ENCODE measurements at places on chromosomes 5 and 9. TPM values are rescaled to one million over a fixed set of nuclear protein-coding genes. Genes with fewer than 3 reads are reported as not detected.

MELK gene
- total RNA-seq = 11.0 TPM

- H3K4me1 ChIP-seq = peaks cover 2% of the 10 kb centered on the region
- no peak overlapping the region for H3K27ac ChIP-seq
- DNase-seq = no peak
- no peak overlapping the region for H3K4me3 ChIP-seq
Observed at GRCh38 chr9:126646162-126646561, 32.4 kb downstream of the LMX1B start.

DNA sequence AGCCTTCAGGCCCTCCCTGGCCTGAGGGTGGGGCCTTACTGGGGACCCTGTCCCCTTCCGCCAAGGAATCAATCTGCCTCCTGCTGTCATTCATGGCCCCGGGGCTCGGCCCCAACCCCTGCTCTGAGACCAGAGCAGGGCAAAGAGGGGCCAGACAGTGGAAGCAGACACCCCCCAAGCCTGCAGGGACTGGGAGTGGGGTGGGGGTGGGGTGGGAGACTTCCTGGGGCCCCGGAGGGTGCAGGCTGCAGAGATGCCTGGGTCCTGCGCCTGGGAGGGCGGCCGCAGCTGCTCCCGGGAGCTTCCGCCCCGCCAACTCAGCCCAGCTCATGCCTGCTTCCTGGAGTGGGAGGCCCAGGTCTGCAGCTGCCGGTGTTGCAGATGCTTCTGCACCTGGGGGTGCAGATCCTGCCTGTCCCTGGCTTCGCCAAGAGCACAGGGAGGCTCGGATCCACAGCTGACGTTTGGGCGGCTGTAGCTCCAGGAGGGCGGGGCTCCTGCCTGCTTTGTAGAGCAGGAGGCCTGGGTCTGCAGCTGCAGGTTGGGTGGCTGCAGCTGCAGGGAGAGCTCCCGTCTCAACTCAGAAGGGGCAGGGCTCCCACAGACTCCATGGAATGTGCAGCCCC lies 6.2 kb downstream of the KIF4B start:
- H3K27me3 ChIP-seq = peaks cover 3% of the 10 kb centered on the region
- DNase-seq = no peak
- H3K36me3 ChIP-seq = no peaks in the 10 kb centered on the region
- H3K4me1 ChIP-seq = no peaks in the 10 kb centered on the region
- no peak overlapping the region for H3K4me3 ChIP-seq

NREP gene
- 888 TPM for total RNA-seq

GRCh38 chr9:35617548-35617947 lies 665 bp downstream of the CD72 start:
- H3K27me3 ChIP-seq = peaks cover 48% of the 10 kb centered on the region
- no peak for DNase-seq
- peaks cover 6% of the 10 kb centered on the region for H3K4me1 ChIP-seq
- H3K4me3 ChIP-seq = peak overlapping the region; percentile 40

- H3K4me1 ChIP-seq = peaks cover 10% of the 10 kb centered on the region
- DNase-seq = no peak
- no peak overlapping the region for H3K4me3 ChIP-seq
Observed at GRCh38 chr5:34923694-34924461, 5.5 kb upstream of the DNAJC21 start.

GRCh38 chr9:92807031-92807756 lies 42.6 kb upstream of the BICD2 start:
- H3K27me3 ChIP-seq = peaks cover 50% of the 10 kb centered on the region
- no peaks in the 10 kb centered on the region for H3K36me3 ChIP-seq
- H3K4me3 ChIP-seq = no peak overlapping the region
- no peak overlapping the region for H3K27ac ChIP-seq

DNA sequence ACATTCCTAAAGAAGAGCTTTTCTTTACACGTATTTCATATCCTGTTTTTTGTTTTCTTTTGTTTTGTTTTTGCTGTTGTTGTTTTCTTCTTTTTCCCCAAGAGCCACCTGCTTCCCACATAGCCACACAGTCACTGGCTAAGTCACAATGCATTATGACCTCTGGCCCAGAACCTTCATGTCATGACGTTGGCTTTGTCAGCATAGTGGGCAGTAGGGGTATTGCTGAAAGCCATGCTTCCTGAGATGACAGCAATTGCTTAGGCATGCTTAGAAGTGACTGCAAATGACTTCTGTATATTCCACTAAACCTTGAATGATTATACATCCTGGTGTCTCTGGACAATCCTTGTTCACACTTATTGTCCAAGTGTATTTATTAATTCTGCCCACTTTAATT lies 375.8 kb downstream of the TAF11L14 start:
- no peak for DNase-seq
- H3K4me1 ChIP-seq = no peaks in the 10 kb centered on the region
- H3K4me3 ChIP-seq = no peak overlapping the region
- no peaks in the 10 kb centered on the region for H3K36me3 ChIP-seq
- no peaks in the 10 kb centered on the region for H3K27me3 ChIP-seq
- no peak overlapping the region for H3K27ac ChIP-seq

- H3K4me1 ChIP-seq = peaks cover 5% of the 10 kb centered on the region
- no peaks in the 10 kb centered on the region for H3K36me3 ChIP-seq
- no peaks in the 10 kb centered on the region for H3K27me3 ChIP-seq
- H3K4me3 ChIP-seq = no peak overlapping the region
- no peak for DNase-seq
- H3K27ac ChIP-seq = no peak overlapping the region
Observed at GRCh38 chr5:123538670-123539459, 26.9 kb downstream of the CSNK1G3 start.

ADAMTS2 gene
- 12.2 TPM for total RNA-seq

DNA sequence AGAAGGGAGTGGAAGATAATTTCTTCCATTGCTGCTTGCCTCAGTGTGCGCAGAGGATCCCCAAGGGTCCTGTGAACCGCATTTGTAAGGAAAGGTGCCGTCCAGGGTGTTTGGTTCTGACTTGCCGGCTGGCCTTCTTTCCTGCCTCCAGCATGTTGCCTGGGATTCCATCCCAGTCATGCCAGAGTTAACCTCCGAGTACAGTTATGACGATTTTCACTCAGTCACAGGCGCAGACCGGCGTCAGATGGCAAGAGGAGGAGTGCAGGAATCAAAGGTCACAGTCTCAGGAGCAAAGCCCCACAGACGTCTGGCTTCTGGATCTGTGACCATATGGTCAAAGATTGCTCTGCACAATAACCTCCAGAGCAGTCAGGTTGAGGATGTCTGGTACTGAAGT lies 5.9 kb upstream of the GADD45G start:
- peaks cover 8% of the 10 kb centered on the region for H3K4me1 ChIP-seq
- H3K27ac ChIP-seq = no peak overlapping the region
- H3K4me3 ChIP-seq = no peak overlapping the region
- no peaks in the 10 kb centered on the region for H3K36me3 ChIP-seq

GRCh38 chr5:143173139-143173889 lies 230.2 kb downstream of the NR3C1 start:
- H3K4me3 ChIP-seq = no peak overlapping the region
- no peaks in the 10 kb centered on the region for H3K36me3 ChIP-seq
- no peak overlapping the region for H3K27ac ChIP-seq
- H3K27me3 ChIP-seq = no peaks in the 10 kb centered on the region

C5orf58 gene
- not detected for total RNA-seq

GRCh38 chr5:62127098-62127736 lies 178.8 kb upstream of the KIF2A start:
- no peak for DNase-seq
- H3K36me3 ChIP-seq = no peaks in the 10 kb centered on the region
- H3K27me3 ChIP-seq = peaks cover 4% of the 10 kb centered on the region
- H3K4me3 ChIP-seq = no peak overlapping the region
- H3K4me1 ChIP-seq = no peaks in the 10 kb centered on the region

DNA sequence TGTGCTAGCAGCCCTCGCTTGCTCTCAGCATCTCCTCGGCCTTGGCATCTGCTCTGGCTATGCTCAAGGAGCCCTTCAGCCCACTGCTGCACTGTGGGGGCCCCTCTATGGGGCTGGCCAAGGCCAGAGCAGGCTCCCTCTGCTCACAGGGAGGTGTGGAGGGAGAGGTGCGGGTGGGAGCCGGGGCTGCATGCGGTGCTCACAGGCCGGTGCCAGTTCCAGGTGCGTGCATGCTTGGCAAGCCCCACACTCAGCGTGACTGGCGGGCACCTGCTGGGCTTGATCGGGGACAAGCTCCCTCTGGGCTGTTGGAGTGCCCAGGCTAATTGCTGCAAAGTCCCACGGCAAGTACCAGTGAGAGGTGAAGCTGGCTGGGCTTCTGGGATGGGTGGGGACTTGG lies 170.5 kb downstream of the TRIM36 start:
- H3K27me3 ChIP-seq = no peaks in the 10 kb centered on the region
- H3K36me3 ChIP-seq = no peaks in the 10 kb centered on the region
- no peak overlapping the region for H3K4me3 ChIP-seq
- H3K27ac ChIP-seq = no peak overlapping the region
- DNase-seq = no peak
- no peaks in the 10 kb centered on the region for H3K4me1 ChIP-seq

GRCh38 chr5:169385636-169386035 lies 84.7 kb upstream of the SLIT3 start:
- H3K4me3 ChIP-seq = no peak overlapping the region
- peaks cover 16% of the 10 kb centered on the region for H3K4me1 ChIP-seq
- no peak overlapping the region for H3K27ac ChIP-seq
- no peak for DNase-seq

- H3K4me1 ChIP-seq = peaks cover 43% of the 10 kb centered on the region
- no peak overlapping the region for H3K27ac ChIP-seq
- no peak for DNase-seq
- peak overlapping the region; percentile 79 for H3K4me3 ChIP-seq
Observed at GRCh38 chr5:37838152-37838932, 1.5 kb downstream of the GDNF start.

IL4 gene
- total RNA-seq = not detected

SPINK7 gene
- total RNA-seq = not detected

DNA sequence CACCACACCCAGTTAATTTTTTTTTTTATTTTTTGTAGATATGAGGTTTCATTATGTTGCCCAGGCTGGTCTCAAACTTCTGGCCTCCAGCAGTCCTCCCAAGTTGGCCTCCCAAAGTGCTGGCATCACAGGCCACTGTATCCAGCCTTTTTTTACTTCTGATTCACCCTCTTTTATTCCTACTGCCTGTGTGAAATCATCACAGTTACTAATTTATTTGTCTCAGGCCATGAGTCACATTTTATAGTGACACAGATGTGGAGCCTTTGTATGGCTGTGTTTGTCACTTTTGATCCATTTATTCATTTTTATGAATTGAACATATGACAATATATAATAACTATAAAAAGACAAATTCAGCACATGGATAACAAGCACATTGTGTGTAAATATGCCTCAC lies 67.1 kb upstream of the SNX2 start:
- H3K4me3 ChIP-seq = no peak overlapping the region
- H3K27me3 ChIP-seq = no peaks in the 10 kb centered on the region
- no peak for DNase-seq
- no peak overlapping the region for H3K27ac ChIP-seq

ROPN1L gene
- not detected for total RNA-seq

- H3K4me3 ChIP-seq = no peak overlapping the region
- no peak overlapping the region for H3K27ac ChIP-seq
- H3K27me3 ChIP-seq = no peaks in the 10 kb centered on the region
Observed at GRCh38 chr5:126521130-126521529, 73.9 kb downstream of the ALDH7A1 start.

HMGCS1 gene
- total RNA-seq = 49.1 TPM

DNA sequence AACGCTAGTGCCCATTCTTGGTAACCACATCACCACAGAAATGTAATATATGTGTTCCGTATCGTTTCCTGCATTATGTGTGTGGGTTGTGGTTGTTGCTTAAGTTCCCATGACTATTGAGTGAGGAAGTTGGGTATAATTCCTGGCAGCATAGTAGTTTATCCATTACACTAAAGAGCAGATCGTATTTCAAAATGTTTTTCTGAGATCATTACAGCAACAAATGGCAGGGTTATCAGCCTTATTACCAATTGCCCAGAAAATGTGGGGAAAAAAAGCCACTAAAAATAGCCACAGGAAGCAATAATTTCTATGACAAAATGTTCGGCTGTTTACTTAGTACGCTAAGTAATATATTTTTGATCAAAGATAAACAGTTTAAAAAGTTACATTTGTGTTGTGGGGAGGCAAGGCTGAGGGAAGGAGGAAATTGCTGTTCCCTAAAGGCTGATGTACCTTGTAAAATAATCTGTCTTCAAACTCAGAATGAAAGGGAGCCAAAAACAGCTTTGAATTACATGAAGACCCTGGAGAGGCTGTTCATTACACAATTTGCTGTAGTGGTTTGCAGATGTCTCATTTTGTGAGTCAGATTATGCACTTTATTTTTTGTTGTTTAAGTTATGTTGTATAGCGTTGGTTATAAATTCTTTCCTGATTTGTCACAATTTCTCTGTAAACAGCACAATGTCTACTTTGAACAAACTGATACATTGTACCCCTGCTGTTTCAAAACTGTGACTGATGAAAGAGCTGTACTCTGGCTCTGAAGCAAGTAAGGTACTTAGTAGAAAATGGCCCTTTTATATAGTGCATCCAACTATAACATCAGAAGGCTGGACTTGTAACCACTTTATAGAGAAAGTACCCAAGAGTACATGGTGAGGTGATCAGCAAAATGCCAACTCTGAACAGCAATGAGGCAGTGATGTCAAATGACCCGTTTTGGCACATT lies 1028.5 kb downstream of the NR2F1-AS1 start:
- H3K4me1 ChIP-seq = peaks cover 56% of the 10 kb centered on the region
- H3K36me3 ChIP-seq = peaks cover 3% of the 10 kb centered on the region
- H3K4me3 ChIP-seq = peak overlapping the region; percentile 2
- H3K27ac ChIP-seq = peak overlapping the region; percentile 91
- no peaks in the 10 kb centered on the region for H3K27me3 ChIP-seq

DNA sequence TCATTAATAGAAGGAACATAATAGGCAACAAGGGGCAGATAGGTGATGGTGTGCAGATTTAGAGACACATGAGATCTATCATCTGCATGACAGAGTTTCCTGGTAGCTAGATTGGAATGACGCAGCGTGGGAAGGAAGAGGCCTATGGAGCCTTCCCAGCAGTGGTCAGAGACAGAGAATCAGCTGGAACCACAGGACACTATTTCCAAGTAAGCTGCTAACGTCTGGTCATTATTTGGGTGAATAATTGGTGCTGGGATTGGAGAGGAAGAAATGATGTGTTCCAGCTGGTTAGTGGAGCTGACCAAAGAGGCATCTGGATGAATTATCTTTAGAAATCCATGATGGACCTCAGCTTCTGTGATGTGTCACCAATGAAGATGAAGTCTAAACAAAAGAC lies 91.2 kb upstream of the PRR16 start:
- no peak overlapping the region for H3K4me3 ChIP-seq
- no peak for DNase-seq
- H3K4me1 ChIP-seq = peaks cover 7% of the 10 kb centered on the region
- H3K36me3 ChIP-seq = peaks cover 4% of the 10 kb centered on the region

- peak overlapping the region; percentile 84 for H3K4me3 ChIP-seq
- H3K27me3 ChIP-seq = no peaks in the 10 kb centered on the region
- H3K27ac ChIP-seq = peak overlapping the region; percentile 86
- H3K36me3 ChIP-seq = no peaks in the 10 kb centered on the region
- peaks cover 47% of the 10 kb centered on the region for H3K4me1 ChIP-seq
- no peak for DNase-seq
Observed at GRCh38 chr5:61329550-61330128, 2.4 kb upstream of the ZSWIM6 start.

- peaks cover 88% of the 10 kb centered on the region for H3K27me3 ChIP-seq
- peaks cover 50% of the 10 kb centered on the region for H3K4me1 ChIP-seq
- H3K4me3 ChIP-seq = peak overlapping the region; percentile 57
- no peak overlapping the region for H3K27ac ChIP-seq
Observed at GRCh38 chr5:50967563-50968355, 301.3 kb downstream of the PARP8 start.

CCDC183 gene
- 0.89 TPM for total RNA-seq

SLC4A9 gene
- not detected for total RNA-seq

GRPEL2 gene
- 25.2 TPM for total RNA-seq

SLC25A46 gene
- total RNA-seq = 41.9 TPM

PCDHB5 gene
- 7.5 TPM for total RNA-seq

PTPN3 gene
- 4.7 TPM for total RNA-seq

ADAMTSL1 gene
- 1.5 TPM for total RNA-seq

KDM3B gene
- 65.2 TPM for total RNA-seq
